Stimulated activated CD4-positive, alpha-beta T cell treated with anti-CD3 and anti-CD28 coated beads, Interleukin-1b, Interleukin-23, amount 100 ng/mL, for 1 hour (primary cell): ENCODE measurements at places on chromosomes 5 and 9.

- DNase-seq = no peak
Measured at GRCh38 chr9:33233626-33234342, 6.2 kb upstream of the SPINK4 start.

- no peak for DNase-seq
Measured at GRCh38 chr5:74888117-74888516, 21.9 kb upstream of the FAM169A start.

DNA sequence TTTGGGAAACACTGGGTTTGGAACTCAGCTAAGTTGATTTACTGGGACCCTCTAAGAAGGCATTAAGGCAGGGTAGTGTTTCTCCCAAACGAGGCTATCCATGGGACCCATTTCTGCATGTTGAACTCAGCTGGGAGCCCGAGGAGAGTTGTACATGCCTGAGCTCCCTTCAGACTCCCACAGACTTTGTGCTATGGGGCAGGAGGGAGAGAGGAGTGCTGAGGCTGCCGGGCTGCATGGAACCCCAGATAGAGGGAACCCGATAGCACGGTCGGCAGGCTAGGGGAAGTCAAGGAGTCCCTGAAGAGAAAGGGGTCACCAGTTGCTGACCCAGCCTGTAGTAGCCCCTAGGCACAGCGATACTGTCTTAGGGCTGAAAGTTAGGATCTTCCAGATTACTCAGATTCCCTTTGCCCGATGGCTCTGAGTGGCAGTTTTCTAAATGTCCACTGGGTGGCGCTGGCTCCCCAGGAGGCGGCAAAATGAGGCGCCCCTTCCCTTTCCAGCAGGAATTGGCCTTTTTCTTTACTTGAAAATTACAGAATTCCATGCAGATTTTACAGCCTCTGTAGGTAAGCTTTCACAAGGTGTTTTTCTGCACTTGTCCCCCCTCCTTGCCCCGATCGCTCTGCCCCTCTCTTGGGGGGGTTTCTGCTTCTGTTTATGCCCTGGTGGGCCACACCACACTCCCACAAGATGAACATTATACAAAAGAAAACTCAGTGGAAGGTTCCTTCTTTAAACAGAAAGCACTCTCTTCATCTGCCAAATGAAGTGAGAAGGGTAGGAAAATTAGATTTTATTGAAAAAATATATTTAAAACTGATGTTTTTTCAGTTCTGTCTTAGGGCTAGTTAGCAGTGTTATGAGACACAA, 17.8 kb downstream of the NANS start:
- DNase-seq = peak; percentile 41

DNA sequence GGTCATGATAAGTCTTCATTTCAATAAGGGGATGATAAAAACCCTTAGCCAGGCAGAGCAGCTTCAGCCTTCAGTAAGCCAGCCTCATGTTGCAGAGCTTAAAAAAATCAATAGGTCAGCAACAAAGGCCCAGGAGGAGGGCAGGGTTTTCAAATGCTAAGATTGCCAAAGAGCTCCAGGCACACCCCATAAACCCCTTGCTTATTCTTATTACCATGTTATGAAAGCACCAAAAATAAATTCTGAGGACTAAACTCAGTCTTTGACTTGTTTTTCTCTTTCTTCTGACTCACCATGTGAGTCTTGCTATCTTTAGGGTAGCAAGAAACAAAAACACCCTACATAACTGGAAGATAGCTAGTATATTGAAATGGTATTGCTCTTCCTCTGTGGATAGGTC, 317.1 kb downstream of the KCTD16 start:
- no peak for DNase-seq

DNA sequence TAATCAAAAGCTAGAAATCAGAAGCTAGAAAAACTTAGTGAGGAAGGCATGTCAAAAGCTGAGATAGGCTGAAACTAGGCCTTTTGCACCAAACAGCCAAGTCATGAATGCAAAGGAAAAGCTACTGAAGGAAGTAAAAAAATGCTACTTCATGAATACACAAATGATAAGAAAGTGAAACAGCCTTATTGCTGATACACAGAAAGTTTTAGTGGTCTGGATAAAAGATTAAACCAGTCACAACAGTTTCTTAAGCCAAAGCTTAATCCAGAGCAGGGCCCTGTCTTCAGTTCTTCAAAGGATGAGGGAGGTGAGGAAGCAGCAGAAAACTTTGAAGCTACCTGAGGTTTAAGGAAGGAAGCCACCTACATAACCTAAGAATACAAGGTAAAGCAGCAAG, 102.5 kb upstream of the SH3GL2 start:
- DNase-seq = no peak

GRCh38 chr9:27019589-27019988, 14.1 kb upstream of the LRRC19 start:
- no peak for DNase-seq

DNA sequence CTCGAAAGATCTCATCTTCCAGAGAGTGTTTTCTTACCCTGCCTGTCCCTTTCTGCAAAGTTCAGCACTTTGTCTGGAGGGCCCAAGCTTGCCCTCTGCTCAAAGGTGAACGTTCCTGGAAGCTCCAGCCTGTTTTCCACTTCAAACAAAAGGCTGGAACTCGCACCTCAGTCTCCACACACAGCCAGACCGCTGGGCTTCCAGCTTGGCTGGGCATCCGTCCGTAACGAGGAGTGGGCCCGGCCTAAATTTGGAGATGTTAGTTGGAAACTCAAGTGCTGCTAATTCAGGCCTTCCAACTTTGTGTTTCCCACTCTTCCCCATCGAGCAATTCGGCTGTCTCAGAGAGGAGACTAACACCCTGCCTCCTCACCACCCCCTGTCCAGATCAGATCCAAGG, 35.1 kb downstream of the FGF18 start:
- no peak for DNase-seq

DNA sequence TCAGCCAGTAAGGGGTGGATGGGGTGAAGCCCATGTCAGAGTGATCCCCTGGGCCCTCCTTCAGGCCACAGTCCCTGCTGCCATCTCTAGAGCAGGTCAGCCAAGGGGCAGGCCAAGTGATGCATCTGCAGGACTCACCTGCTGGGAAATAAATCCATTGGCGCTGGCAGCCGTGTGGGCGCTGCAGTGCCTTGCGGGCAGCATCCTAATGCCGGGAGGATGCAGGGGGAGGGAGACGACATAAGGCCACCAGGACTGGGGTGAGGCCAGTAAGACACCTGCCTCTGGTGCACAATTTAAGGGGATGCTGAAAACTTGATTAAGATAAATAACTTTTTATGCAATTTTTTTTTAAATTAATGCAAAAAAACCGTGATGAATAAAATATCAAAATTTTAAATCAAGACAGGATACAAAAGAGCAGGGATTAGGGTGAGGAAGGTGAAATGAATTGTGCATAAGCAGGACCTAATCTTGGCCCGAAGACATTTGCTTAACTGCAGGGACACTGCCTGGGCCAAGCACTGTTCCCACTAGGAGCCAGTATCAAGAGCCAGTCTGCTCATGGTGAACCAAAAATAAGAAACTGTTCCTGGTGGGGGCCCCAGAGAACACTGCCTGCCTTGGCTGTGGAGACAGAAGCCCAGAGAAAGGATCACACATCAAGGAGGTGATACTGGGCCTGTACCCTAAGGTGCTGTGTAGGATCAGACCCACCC, 67.5 kb upstream of the CPLX2 start:
- no peak for DNase-seq

DNA sequence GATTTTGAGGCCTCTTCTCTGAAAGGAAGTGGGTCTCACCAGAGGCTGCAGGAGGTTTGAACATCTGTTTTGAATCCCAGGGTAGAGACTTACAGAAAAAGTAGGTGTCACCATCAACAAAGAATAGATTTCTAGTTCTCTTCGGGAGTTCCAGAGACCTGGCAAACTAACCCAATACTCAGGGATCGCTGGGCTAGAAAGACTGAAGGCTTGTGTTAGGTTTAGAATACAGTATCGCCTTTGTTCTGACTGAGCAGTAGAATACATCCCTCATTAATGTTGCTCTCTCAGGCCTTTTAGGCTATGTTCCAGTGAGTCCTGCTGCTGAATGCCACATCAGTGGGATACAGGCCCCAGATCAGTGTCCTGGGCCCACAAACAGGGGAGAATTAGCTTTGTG, 27.2 kb downstream of the RUSC2 start:
- no peak for DNase-seq

- peak; percentile 56 for DNase-seq
Measured at GRCh38 chr9:123349691-123350480, 6.1 kb upstream of the CRB2 start.

GRCh38 chr9:89723469-89724100, 118.8 kb downstream of the GADD45G start:
- DNase-seq = no peak

GRCh38 chr5:106097340-106097739, 1573.4 kb downstream of the EFNA5 start:
- no peak for DNase-seq

DNA sequence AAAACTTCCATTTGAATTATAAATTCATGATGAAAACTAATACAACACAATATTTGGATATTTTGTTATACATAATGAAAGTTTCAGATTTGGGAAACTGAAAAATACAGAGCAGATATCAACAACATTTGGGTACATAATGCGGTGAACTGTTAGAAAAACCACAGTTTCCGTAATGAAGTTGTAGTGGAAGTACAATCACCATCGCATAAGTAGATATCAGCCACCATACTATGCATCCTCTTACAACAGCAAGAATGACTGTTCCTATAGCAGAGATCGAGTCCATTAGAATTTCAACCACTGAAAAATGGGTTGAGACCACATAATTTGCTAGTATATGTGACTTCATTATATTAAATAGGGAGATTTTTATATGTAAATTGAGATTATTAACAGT, 770.2 kb upstream of the DMAC1 start:
- DNase-seq = no peak

DNA sequence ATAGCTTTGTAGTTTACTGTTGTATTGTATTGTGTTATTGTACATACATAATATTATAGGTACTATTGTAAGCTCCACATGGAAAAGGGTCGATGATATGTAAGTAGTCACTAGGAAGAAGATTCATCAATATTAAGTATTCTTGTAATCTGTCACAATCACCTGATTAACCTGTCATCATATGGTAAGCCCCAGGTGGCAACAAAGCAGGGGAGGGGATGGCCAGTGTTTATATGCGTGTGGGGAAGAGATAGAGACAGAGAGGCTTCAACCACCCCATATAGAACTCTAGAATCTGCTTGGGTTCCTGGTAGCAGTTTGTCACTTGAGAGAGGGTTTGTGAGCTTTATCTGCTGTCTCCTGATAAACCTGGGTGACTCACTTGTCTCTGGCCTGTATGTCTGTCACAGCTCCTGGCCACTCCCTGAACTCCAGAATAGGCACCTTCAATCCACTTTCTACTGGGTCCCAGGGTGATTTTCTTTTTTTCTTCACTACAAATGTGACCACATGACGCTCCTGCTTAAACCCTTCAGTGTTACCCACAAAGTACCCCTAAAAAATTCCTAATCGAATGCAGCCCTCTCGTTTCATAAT, 48.9 kb upstream of the CPEB4 start:
- DNase-seq = no peak

- no peak for DNase-seq
Measured at GRCh38 chr5:58582019-58582802, 664 bp upstream of the RAB3C start.

- no peak for DNase-seq
Measured at GRCh38 chr5:3659907-3660306, 64.3 kb downstream of the IRX1 start.

DNA sequence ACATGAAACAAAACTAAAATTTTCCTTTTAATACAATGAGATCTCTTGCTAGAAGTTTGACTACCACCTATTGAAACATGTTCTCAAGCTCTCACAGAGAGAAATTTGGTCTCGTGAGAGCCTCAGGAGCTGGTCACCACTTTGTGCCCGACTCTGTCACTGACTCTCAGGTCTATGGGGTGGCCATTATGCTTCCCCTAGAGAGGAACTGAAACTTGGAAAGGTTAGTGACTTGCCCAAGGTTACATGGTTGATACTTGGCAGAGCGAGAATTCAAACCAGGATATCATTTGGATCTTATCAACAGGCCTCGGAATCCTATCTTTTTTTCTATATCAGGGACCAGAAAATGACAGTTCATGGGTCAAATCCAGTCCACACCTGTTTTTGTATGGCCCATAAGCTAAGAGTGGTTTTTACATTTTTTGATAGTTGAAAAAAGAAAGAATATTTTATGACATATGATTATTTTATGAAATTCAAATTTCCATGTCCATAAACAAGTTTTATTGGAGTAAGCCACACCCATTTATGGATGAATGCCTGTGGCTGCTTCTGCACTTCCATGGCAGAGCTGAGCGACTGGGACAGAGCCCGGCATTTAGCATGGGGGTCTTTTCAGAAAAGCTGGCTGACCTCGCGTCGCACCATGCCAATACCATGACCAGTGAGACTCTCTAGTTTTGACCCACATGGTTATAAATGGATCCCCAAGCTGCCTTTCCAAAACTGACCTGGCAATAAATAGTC, 44.8 kb upstream of the EQTN start:
- DNase-seq = no peak

DNA sequence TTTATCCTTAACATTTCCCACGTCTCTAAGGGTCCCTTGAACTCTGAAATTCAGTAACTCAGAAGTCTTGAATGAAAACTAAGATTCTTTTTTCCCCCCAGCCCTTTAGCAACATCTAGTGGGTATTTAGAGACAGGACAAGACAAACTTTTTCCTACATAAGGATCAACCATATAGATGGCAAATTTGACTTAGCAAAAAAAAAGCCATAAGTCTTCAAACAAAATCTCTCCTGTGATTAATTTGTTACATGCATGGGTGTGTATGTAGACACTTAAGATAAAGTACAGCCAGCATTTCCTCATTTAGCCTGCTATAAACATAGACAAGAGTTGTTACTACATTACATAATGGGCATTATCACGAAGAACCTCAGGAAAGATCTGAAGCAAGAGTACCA, 29.1 kb upstream of the ANKRD31 start:
- no peak for DNase-seq

- no peak for DNase-seq
Measured at GRCh38 chr9:98652302-98652701, 56.4 kb downstream of the GABBR2 start.

DNA sequence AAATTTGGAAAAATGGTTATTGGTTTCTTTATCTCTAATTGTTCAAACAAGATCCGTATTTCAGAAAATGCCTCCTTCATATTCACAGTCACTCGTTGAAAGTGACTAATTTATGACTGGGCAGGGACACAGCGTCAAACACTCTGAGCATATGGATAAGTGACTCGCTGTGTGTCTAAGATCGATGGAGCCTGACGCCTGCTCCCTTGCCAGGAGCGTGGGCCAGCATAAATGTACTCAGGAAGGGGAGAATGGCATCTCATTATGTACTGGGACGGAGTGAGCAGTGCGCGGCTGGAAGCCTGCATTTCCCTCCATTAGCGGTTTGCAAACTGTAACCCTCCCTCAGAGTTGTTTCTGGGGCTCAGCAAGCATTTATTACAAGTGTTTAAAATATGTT, 79.8 kb upstream of the CAST start:
- DNase-seq = no peak

DNA sequence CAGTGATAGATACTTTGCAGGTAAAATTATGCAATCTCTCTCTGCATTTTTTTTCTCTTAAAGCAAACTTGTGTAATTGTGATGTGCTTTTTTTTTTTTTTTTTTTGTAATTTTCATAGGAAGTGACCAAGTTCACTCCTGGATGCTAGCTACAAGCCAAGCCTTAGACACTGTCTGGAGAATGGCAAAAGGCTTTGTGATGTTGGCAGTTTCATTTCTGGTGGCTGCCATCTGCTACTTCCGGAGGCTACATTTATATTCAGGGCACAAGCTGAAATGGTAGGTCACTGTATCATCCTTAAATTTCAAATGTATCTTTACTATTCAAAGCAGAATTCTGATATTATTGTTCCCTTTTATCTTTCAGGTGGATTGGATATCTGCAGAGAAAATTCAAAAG, 19.3 kb downstream of the OTULINL start:
- DNase-seq = no peak
